ENCODE measurements at places on chromosomes 13 and 19.

DNA sequence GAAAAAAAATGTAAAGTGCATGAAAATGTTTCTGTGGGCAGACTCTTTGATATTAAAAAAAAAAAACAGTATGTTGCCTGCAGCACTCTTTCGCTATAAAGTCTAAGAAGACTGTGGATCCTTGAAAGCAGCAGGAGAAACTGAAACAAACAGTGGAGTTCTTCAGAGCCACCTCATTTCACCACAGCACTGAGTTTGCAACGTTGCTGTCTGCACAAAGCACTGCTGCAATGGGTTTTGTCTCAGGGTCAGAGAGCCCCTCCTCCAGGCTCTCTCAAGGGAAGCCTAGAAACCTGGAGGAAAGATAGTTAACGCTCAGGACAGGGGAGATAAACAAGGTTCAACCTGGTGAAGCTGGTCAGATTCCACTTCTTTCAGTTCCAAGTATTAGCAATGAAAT lies 248.7 kb downstream of the EFNB2 start:
- no peak for DNase-seq

DNA sequence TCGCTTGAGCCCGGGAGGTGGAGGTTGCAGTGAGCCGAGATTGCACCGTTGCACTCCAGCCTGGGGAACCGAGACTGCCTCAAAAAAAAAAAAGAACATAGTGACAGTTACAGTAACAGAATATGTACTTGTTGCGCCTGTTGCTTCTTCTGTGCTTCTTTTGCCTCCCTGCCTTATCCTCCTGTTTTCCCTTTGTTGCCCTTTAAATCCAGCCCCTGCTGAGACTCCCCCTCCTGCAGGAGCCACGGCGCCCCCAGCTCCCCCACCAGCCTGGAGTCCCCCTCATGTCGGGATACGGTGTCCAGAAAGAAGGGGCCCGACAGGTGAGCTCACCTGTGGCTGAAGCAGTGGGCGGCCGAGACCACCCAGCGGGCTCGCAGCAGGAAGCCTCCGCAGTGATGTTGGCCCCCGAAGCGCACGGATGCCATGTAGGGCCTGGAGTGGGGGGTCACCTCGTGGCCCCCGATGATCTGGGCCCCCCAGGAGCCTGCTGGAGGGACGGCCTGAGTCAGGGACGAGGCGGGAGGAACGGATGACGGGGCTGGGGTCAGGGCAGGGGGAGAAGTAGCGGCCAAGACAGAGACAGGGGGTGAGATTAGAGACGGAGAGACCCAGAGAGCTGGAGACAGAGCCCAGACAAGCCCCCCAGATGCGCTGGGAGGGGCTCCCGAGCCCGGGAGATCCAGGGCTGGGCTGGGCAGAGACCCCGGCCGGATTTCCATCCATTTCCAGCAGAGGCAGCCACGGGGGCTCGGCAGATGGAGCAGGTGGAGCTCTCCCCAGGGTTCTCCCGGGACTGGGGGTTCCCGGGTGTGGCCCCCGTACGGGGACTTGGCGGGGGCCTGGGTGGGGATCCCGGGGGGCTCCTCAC lies 536 bp downstream of the PRSS57 start:
- no peak for DNase-seq

GRCh38 chr19:16326401-16327168 lies 2.0 kb downstream of the KLF2 start:
- DNase-seq, result no peak

GRCh38 chr19:55463583-55464031 lies 944 bp downstream of the C19orf85 start:
- DNase-seq, result no peak

- DNase-seq, result no peak
These were observed 103.1 kb upstream of the UBL3 start for GRCh38 chr13:29953542-29953941.

- DNase-seq, result no peak
These were observed 34.2 kb downstream of the TDRD3 start for GRCh38 chr13:60431108-60431700.

DNA sequence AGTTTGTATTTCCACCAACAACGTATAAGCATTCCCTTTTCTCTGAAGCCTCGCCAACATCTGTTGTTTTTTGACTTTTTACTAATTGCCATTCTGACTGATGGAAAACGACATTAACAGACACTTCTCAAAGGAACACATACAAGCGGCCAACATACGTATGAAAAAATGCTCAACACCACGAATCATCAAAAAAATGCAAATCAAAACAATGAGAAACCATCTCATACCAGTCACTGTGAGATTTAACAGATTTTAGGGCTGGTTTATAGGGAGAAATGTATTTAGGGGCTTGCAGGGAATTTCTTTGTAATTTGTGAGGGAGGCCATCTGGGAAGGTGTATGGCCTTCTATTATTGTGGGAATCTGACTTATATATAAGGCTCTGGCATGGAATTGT lies 2.8 kb upstream of the DZIP1 start:
- DNase-seq, result no peak

- DNase-seq, result no peak
These were observed 8.7 kb downstream of the ACER1 start for GRCh38 chr19:6324757-6325156.

Measured in activated gamma-delta T cell treated with anti-CD3 and anti-CD28 coated beads, Interleukin-2, amount 50 U/mL, for 16 hours (primary cell).